ENCODE measurements at places on chromosomes 4 and X.
A peak's percentile ranks its signal among the peaks of the same experiment; 100 is the strongest.

GRCh38 chr4:3202836-3203820, 45.8 kb upstream of the MSANTD1 start:
- no peak for DNase-seq

DNA sequence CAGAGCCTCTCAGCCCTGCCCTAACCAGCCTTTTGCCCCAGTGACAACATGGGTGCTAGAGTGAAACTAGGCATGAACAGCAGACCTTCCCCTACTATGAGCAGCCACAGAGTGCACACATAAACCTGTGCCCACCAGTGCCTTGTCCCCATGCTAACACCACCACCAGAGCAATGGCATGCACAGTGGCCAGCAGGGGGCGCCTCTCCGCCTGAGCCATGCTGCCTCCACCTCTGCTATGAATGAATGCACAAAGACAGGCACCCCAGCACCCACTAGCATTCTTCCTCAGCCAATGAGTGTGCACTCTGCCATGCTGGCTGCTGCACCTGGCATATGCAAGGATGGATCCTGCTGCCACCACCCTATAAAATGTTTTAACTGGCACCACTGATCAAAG, 286.9 kb upstream of the FGF16 start:
- DNase-seq, result no peak

DNA sequence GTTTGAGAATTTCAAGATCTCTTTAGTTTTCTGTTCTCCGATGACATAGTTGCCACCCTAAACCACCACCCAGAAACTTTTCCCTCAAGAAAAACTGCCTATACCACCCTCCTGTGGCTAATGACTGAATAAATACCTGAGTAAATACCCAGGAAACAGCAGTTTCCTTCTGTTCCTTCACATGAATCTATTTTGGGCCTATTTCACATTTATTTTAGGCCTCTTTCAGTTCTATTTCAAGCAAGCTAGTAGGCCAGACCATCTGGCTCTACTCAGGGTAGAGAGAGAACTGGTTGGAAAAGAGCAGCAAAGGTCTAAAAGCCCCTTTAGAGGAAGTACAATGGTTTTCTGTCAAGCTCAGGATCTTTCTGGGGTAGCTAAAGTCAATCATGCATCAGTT, 23.4 kb downstream of the ARHGEF9 start:
- DNase-seq, result no peak

DNA sequence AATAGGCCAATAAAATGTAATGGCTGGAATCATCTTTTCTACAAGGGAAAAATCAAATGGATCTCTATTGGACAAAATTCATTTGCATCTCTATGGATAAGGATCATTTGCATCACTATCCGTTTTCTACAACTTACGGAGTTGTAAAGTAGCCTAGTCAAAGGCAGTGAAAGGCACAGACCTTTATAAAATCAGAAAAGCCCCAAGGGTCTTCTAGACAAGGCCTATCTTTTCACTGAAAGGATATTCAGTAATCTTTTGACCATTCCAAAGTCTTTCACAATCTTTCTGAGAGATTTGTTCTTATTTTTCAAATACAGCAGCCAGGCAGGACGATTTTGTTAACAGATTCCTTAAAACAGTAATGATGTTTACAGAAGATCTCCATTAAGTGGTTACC, 119.5 kb upstream of the JADE1 start:
- DNase-seq, result no peak

- DNase-seq, result no peak
These were observed 2.0 kb upstream of the THAP9 start for GRCh38 chr4:82898322-82899243.

DNA sequence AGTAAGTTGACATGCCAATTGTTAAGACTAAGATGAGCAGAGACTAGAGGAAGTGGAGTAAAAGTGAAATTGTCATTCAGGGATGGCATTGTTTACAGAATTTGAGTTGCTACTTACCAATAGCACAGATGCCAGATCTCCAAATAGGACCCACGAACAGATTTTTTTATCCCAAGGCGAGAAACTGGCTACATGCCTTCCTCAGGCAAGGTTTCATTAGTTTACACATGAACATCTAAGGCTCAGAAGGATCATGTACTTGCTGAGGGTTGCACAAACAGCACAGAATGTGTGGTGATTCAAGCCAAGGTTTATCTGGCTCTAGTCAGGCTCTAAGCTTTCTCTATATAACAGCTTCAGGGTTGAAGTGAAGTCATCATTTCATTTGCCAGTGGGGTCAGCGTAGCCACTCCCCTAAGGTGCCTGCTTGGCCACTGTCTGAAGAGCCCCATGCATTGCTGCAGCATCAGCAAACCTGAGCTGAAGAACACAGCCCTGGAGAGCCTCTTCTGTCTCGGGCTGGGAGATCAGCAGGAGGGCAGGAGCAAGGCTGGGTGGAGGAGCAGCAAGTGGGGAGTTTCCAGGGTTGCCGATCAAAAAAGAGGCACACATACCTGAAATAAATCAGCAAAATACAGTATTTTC, 193.0 kb upstream of the LCORL start:
- DNase-seq, result no peak

DNA sequence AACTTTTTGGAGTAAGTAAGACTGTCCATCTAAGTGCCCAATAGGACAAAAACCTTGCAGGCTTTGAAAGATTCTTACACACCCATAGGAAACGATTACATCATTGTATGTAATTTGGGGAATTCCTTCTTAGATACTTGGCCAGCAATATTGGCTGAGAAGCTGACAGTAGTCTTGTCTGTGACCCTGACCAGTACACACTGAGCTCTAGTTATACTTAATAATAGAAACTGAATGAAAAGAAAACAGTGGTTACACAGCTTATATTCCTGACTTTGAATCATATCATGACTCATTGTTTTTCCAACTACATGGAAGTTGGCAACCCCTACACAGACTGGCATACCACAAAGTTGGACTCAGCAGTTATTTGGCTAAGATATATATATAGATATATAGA, 7.1 kb upstream of the TLR2 start:
- peak; percentile 33 for DNase-seq

Measured in HTR-8/SVneo (cell line).